Activated T-helper 1 cell treated with anti-CD3 and anti-CD28 coated beads, Interleukin-2, amount 50 U/mL, for 16 hours (primary cell): ENCODE measurements at places on chromosomes 12 and 14.
A peak's percentile ranks its signal among the peaks of the same experiment; 100 is the strongest.

DNA sequence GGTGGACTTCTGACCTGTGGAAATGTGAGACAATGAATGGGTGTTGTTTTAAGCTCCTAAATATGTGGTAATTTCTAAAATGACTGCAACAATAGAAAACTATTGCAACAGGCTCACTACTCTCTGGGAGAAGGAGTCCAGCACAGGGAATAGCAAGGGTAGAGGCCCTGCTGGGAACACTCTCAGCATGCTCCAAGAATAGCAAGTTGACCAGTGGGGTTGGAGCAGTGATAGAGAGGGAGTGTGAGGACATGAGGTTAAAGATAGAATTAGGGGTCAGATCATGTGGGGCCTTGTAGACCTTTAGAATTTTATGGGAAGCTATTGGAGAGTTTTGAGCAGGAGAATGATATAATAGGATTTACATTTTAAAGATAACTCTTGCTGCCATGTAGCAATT is 346.7 kb upstream of the CCDC196 start:
- DNase-seq: no peak

GRCh38 chr14:68028075-68028474 is 208.5 kb downstream of the RAD51B start:
- no peak for DNase-seq

GRCh38 chr12:58927120-58927519 is 6.8 kb upstream of the LRIG3 start:
- DNase-seq: no peak

DNA sequence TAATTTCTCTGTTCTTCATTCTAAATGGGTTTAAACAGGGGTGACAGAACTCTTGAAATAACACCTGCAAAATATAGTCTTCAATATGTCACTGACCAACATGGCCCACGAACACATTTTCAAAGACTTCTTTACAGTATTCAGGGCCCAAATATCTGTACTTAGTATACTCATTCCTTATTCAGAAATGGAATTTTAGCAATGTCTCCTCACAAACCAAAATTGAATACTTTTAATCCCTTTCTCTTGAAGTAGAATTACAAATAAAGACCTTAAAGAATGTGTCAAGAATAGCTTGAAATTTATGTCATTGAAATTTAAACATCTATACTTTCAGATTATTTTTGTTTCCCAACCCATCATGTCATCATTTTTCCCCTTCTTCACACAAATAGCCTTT is 263.1 kb downstream of the LRIG3 start:
- DNase-seq: no peak

DNA sequence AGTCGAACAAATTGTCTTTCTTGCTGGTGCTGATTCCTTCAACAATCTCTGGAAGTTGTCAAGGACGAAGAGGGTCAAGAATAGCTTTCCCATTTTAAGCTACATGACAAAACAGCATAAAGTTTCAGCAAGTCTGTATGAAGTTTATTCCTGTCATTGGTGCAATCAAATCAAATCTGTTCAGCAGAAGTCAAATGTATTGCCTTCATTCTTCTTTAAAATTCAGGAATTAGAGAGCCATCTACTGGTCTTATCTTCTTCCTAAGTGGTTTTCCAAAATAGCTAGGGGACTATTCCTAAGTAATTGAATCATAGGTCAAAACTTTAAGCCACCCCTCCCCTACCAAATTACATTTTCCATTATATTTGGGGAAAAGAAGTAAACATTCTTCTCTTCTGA is 990.2 kb downstream of the GALC start:
- no peak for DNase-seq

DNA sequence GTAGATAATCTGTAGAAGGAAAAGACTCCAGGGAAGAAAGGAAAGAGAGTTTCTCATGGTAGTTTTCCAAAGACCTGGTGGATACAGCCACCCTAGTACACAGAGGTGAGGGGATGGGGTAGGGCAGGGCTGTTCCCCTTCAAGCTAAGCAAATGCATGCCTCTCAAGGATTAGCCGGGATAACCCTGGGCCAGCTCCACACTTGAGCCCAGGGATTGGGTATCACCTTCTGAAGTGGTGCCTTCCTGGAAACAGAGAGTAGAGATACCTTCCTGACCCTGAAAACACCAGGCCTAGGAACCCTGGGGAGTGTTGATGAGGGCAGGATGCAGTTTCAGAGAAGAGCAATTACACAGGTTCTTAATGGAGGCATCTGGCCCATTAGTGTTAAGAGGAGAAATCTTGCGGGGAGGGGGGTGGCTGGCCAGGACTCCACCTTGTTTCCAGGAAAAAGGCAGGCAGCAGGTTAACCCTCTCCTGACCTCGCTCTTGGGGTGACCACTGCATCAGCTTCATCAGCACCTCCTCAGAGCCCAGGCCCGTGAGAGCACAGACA is 106.9 kb upstream of the TMEM233 start:
- DNase-seq: no peak

DNA sequence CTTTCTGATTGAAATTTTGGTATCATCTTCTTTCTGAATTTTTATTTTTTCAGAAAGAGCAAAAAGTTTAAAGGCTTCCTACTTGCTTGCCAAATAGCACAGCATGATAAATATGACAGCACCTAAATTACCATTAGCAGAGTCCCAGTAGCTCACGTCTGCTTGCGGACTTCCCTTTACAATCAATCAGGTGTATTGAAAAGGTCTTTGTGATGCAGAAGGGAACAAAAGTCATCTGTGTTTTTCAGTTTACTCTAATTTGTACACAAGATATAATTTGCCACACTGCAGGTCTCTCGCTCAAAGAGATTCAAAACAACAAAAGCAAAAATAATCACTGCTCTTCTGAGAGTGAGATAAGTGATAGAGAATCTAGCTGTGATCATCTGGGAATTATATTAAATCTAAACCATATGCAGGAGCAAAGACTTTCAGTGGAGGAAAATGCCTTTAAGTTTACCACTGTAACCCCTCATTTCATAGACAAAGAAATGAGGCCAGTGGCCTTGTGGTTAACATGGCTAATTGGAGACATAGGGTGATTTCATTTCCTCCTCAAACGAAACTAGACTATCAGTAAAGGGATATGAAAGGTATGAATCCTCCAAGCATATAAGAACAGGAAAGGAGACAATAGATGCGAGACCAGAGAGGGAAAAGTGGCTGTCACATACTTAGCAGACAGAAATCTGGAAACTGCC is 240.8 kb upstream of the TMPO start:
- no peak for DNase-seq

- DNase-seq: no peak
Measured at GRCh38 chr12:124213666-124214347, 81.1 kb upstream of the RFLNA start.

DNA sequence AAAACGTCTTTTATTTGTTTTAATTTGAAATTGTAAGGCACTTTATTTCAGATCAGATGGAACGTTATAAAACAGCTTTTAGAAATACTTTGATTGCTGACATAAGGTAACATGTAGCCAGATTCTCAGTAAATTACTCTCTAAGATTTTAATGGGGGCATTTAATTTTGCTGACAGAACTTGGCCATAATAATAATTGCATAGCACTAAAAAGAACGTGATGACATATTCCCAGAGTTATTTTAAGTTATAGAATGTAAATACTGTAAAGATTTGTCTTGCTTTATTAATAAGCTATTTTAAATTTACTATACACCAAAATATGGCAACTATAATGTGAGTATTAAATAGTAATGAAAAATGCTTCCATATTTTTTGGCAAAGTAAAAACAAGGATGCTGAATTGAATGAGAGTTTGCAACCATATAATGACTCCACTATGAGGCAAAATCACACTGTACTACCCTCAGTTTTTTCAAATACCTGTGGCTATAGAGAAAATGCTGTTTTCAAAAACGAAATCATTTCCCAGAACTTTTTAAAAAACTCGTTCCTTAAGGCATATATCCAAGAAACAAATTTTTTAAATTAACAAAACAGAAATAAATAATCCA is 876 bp downstream of the LUM start:
- DNase-seq: no peak

- DNase-seq: no peak
Measured at GRCh38 chr12:117362391-117362790, 965 bp upstream of the NOS1 start.

GRCh38 chr12:125435871-125436270 is 370.6 kb downstream of the AACS start:
- DNase-seq: no peak

DNA sequence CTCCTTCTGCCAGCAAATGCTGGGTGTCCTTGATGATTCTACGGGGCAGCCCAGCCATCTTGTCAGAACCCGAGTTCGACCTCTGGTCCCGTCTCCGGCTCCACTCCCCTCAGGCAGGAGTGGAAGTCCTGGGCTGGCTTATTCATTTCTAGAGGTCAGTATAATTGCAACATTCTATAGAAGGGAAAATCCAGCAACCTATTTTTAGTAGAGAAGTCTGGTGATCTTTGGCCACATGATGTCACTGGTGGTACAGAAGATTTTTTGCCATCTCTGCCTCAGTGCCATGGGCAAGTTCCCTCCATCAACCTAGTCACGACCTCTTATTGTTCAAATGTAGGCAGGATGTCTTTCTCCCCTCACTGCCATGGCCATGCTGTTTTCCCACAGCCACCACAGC is 22.4 kb downstream of the OR10G2 start:
- no peak for DNase-seq

- DNase-seq: no peak
Measured at GRCh38 chr12:79973801-79974200, 38.9 kb upstream of the PPP1R12A start.

- DNase-seq: no peak
Measured at GRCh38 chr12:43238281-43238680, 313.7 kb downstream of the ADAMTS20 start.

DNA sequence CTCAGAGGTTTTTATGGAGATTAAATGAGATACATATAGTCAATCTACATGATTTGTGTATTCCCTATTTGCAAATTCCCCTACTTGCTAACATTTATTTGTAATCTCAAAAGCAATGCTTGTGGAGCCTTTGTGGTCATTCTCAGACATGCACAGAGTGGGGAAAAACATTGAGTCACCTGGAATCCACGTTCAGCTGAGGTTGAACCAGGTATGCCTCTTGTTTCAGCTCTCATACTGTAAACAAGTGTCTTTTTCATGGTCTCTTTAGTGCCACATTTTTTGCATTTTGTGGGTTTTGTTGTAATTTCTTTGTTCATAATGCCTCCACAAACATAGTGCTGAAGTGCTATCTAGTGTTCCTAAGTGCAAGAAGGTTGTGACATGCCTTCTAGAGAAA is 181.9 kb downstream of the BCAT1 start:
- no peak for DNase-seq

- no peak for DNase-seq
Measured at GRCh38 chr12:54358191-54358944, 5.9 kb downstream of the GPR84 start.

DNA sequence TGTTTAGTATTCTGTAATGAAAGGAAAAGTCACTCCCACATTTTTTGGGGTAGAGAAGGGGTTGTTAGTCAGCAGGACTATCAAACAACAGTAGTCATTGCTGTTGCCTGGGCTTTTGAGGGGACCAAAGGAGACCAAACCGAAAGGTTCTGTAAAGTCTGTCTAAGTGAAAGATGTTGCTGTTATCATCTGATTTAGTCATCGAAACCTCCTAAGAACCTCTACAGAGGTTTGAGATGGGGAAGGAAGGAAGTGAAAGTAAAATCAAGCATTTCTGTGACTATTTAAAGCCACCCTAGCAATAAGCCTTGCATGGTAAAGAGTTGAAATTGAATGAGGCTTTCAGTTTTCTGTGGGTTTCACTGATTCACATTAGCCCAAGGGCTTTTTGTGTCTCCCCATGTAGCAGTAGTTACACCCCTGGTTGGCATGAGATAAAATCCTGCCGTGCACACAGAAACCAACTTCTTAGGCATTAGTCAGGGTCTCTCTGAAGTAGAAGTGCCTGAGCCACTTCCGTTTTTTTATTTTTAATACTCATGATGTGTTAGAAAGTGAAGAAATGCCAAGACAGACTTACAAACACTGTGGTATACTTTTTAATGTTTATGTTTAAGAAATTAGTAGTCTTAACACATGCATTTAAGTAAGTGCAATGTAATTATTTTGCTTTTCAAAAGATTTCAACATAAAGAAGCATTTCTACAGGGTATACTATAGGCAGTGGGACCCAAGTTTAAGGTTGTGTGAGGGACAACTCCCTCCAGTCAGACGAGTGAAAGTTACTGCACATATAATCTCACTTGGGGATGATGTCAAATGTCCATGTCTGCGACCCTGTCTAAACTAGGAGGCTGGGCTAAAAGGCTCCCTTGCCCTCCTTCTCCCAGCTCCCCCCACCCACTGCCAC is 50.4 kb downstream of the DYRK2 start:
- DNase-seq: peak; percentile 36

- DNase-seq: no peak
Measured at GRCh38 chr12:48779869-48780268, 9.0 kb downstream of the ADCY6 start.

- no peak for DNase-seq
Measured at GRCh38 chr12:74111688-74112360, 425.8 kb upstream of the ATXN7L3B start.

DNA sequence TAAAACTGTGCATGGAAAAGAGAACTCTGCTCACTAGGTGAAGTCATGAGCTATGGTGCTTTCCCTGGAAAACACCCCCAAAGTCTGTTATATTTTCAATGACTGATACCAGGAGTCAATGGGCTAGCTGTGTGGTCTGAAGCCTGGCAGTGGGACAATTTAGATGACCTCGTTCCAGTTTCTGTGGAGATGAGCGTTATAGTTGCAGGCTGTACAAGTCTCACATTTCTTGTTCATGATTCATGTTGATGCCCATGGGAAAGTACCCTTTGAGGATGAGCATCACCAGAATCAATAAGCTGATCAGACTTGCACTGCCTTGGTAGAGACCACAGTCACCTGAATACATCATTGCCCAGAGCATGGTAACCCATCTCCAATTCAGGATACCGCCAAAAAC is 70.7 kb downstream of the NOVA1 start:
- DNase-seq: no peak

GRCh38 chr12:93782853-93783252 is 105.7 kb downstream of the CRADD start:
- DNase-seq: no peak

- no peak for DNase-seq
Measured at GRCh38 chr12:124629789-124630480, 62.5 kb upstream of the NCOR2 start.

DNA sequence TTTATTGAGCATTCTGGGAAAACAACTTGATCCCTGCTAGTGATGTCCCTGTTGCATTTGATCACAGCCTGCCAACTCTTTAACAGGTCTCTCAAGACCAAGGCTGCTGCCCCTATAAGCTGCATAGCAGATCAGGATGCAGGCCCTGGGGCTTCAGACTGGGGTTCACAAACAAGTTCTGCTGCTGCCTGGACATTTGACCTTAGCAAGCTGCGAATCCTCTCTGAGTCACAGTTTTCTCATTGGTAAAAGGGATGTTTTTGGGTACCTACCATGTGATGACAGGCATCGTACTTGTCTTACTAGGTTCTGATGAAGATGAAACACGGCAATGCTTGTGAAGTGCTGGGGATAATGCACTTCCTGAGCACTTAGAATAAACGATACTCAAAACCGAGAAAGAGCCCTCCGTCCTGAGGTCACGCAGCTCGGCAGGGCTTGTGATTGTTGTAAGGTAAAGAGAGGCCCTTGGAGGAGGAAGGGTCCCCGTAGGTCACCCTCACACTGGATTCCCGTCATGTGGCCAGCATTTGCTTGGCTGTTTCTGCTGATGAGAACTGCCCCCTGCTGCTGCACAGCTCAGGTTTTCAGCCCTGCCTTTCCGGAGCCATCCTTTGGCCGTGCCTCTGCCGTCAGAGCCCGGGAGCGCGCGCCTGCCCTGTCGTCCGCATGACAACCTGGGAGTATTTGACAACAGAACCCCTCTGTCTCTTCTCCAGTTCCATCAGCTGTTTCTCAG is 39.1 kb downstream of the TSPAN9 start:
- no peak for DNase-seq

- DNase-seq: no peak
Measured at GRCh38 chr12:119713551-119714031, 45.7 kb downstream of the PRKAB1 start.
